ENCODE measurements at places on chromosomes 3 and 15.

GRCh38 chr3:140073278-140074045, 138.5 kb downstream of the CLSTN2 start:
- no peak for DNase-seq

GRCh38 chr3:127848131-127849129, 26.1 kb upstream of the MGLL start:
- no peak for DNase-seq

DNA sequence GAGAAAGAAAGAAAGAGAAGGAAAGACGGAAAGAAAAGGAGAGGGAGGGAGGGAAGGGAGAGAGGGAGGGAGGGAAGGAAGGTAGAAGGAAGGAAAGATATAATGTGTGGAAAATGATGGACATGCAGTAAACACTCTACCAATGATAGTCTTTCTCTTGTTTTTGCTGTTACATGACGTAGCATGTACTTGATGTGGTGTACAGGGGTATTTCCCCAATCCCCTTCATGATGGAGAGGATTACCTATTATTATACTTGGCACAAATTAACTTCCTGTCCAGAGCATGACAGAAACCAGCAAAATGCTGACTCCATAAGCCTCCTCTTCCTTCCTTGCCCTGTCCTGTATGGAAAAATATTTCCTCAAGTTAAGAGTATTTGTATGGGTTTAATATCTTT, 124.4 kb downstream of the B3GALNT1 start:
- DNase-seq: no peak

DNA sequence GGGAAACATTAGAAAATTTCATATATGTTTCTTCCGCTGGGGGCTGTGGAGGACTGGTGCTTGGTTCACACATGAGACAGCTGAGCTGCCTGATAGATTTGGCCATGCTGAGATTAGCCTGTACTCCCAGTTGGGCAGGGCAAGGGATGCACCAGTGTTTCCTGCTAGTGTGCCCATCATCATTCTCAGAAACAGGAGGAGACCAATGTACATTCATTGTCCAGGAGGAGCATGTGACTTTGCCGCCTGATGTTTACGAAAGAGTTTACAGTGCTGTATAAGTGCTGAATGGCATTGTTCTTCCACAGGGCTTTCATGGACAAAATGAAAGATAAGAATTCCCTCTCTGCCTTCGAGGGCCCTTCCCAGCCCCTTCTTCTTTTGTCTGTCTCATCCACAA, 311.1 kb upstream of the THBS1 start:
- no peak for DNase-seq

DNA sequence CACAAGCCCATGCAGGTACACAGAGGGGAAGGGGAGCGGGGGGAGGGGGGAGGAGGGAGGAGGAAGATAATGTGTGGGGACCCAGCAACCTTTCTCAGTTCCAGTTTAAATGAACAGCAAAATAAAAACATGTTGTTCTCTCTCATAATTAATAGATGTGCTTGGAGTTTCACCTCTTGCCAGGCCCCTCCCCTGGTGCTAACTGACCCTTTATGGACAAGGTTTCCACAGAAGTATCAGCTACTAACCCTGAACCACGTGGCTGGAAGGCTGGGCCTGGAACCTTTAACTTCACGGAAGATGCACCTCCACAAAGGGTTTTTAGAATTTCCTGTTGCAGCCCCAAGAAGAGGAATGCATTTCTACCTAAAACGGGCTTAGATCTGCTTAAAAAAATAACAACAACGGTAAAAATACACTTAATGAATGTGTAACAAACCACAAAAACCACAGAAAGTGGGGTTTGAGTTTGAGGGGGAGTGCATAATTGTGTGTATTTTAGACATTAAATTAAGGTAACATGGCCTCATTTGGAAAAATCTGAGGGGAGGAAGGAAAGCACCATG, 14.8 kb upstream of the SMAD3 start:
- DNase-seq: no peak

DNA sequence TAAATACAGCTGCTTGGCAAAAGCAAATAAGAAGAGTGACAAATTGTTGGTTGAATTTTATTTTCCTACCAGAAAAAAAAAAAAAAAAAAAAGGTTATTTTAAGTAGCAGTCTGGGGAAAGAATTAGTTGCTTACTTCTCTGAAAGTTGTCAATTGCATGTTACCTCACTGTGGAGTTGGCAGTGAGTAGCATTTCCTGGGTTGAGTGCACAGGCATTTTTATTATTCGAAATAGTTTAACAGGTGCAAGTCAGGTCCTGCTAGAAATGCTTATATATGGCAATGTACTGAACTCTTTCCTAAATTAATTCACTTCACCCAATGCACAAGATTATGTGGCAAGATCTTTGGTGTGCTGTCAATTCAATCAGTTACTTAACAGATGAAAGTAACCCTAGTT, 680.6 kb downstream of the EPHA3 start:
- no peak for DNase-seq

- no peak for DNase-seq
Observed at GRCh38 chr3:153008226-153008625, 153.8 kb upstream of the RAP2B start.

- DNase-seq: no peak
Observed at GRCh38 chr3:46954178-46954577, 22.4 kb downstream of the CCDC12 start.

GRCh38 chr3:185362850-185363661, at the start of gene MAP3K13:
TSS of gene MAP3K13 (plus strand) at chr3:185363136. CDS start at chr3:185428582, 65,446 bp downstream.
- DNase-seq: no peak

GRCh38 chr15:90035095-90035839, 34.1 kb downstream of the ZNF710 start:
- no peak for DNase-seq

DNA sequence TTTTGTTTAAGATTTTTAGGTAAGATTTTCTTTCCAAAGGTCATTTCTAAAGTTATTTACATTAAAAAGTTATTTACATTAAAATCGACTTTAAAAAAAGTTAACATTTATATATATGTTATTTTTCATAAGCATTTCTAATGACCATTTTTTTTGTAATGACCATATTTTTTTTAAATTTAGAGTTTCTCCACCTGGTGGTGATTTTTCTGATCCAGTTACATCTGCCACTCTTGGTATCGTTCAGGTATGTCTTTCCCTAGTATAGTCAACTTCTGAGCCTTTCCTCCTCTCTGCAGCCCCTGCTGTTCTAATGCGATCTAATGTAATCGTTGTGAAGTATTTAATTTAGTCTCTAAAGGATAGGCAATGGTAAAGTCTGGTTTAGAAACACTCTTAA, 42.9 kb upstream of the GRAMD1C start:
- no peak for DNase-seq

DNA sequence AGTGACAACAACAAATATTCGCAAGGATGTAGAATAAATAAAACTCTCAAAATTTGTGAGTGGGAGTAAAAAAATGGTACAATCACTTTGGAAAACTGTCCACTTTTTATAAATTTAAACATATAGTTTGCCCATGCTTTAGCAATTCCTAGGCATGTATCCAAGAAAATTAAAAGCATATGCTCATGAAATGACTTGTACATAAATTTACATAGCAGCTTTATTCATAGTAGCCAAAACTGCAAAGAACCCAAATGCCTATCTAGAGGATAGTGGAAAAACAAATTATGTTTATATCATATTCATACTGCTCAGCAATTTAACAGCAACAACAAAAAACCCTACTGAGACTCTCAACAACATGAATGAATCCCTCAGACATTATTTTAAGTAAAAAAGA, 363.6 kb upstream of the CCDC54 start:
- DNase-seq: no peak

DNA sequence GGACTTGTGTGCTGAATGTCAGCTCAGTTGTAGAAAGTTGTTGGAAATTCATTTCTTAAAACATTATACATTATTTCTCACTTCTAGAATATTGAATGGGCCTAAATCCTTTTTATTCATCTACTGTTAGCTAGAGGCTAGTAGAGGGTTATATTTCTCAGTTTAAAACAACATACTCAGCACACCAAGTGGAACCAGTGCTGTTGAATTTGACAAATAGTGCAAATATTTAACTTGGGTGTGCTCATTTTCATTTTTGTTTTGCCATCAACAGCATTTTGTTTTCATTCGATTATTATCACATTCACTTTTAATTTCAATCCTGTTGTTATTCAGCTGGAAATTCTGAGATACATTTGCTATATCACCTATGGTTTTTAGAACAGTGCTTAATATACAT, 269.4 kb upstream of the PEX5L start:
- DNase-seq: no peak

DNA sequence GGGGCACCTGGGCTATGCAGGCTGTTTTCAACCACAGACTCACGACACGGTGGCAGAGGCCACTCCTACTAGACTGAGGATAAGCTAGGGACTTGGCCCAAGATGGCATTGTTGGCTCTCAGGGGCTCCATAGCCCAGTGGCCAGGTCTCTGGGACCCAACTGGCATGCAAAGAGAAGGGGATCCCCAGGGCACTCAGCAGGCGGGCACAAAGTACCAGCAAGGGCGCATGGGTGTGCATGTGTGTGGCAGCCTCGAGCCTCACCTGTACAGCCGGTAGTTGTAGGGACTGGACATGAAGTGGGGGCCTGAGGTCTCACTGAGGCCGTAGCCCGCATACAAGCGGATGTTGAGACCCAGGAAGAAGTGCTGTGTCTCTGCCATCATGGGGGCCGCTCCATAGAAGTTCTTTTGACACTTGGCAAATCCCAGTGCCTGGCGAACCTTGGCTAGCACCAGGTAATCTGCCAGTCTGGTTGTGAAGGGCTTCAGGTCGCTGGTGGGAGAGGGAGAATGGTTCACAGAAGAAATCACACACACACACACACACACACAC, 30.2 kb downstream of the IDH3A start:
- no peak for DNase-seq

GRCh38 chr3:14946236-14946635, 1.1 kb upstream of the NR2C2 start:
- DNase-seq: no peak

- DNase-seq: no peak
Observed at GRCh38 chr3:183688874-183689273, 8.7 kb upstream of the YEATS2 start.

DNA sequence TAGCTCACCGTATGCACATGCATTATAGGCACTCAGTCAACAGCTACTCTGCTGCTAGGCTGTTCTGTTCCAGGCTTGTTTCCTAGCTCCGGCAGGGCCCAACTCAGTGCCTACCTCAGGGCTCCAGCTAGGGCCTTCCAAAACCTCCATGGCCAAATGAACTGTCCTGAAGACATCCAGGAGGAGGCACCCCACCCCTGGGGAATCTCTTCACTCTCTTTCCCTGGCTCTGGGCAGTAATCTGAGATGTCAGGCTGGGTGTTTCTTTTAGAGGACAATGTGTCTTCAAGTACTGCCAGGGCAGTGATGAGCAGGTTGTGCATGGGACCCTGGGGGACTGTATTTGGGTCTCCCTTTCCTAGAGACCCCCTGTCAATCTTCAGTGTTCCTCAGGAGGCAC, 38.3 kb upstream of the TPM1 start:
- no peak for DNase-seq

DNA sequence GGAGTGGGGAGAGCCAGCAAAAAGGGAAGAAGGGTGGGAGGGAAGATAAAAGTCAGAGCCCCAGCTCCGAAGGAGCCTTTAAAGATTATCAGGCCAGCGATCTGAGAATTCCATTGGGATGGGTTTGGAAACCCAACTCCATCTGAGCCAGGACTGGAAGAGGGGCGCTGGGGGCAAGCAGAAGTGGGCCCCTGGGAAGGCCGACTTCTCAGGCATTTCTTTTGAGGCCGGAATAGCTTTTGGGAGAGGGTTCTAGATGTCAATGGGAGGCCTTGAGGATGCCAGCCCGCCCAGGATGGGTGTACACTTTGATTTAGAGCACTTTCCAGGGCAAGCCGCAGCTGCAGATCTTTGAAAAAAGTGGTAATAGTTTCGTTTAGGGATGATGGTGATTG, 6.6 kb upstream of the SOX2 start:
- no peak for DNase-seq

DNA sequence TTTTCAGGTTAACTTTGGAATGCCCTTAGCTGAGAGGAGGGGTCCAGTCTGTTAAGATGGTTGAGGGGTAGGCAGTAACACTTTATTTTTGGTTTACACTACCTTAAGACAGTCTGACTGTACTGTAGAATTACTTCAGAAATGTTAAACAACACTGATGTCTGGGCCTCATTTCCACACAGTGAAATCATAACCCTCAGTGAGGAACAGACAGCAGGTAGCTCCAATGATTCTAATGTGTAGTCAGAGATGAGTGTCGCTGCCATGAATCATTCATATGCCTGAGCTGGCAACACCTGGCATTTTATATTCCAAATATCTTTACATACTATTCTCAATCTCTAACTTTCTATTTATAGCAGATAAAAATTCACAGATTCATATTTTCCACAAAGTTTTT, 37.3 kb upstream of the POU1F1 start:
- no peak for DNase-seq

- no peak for DNase-seq
Observed at GRCh38 chr15:98070137-98070536, 109.6 kb downstream of the ARRDC4 start.

DNA sequence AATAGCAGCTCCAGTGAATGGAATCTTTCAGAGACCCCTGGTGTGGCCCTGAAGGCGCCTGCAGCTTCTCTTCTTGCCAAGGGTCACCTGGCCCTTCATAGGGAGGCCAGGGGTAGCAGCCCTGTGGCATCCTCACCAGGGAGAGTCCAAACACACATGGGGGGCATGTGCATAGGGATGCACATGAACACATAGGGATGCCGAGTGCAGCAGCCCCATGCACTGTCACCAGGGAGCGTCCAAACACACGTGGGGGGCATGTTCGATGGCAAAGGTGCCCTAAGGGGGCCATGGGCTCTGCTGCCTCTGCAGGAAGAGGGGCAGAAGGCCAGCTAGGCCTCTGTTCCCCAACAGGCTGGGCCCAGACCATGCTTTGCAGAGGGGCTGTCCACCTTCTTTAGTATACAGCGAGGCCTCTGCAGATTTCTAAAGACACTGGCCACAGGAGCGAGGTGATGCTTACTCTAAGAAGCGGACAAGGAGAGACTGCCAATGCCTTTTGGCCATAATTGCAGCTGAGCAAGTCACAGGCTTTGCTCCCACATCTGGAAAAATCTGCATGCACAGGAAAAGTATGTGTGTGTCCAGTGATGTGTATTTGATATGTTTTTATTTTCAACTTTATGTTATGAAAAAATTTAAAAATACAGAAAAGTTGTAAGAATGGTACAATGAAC, 21.0 kb downstream of the ANAPC13 start:
- DNase-seq: no peak

DNA sequence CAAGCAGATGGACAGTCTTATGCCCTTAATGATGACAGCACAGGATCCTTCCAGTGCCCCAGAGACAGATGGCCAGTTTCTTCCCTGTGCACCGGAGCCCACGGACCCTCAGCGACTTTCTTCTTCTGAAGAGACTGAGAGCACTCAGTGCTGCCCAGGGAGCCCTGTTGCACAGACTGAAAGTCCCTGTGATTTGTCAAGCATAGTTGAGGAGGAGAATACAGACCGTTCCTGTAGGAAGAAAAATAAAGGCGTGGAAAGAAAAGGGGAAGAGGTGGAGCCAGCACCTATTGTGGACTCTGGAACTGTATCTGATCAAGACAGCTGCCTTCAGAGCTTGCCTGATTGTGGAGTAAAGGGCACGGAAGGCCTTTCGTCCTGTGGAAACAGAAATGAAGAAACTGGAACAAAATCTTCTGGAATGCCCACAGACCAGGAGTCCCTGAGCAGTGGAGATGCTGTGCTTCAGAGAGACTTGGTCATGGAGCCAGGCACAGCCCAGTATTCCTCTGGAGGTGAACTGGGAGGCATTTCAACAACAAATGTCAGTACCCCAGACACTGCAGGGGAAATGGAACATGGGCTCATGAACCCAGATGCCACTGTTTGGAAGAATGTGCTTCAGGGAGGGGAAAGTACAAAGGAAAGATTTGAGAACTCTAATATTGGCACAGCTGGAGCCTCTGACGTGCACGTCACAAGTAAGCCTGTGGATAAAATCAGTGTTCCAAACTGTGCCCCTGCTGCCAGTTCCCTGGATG, 198.7 kb downstream of the AKAP13 start:
- no peak for DNase-seq

Data from stimulated activated CD8-positive, alpha-beta memory T cell treated with anti-CD3 and anti-CD28 coated beads, Interleukin-2, amount 100 ng/mL, for 1 hour (primary cell).